ENCODE measurements at places on chromosomes 11 and 22. TPM values are rescaled to one million over a fixed set of nuclear protein-coding genes. Genes with fewer than 3 reads are reported as not detected.

Gene GGTLC3
- total RNA-seq: not detected

Gene BRSK2
- 0.36 TPM for total RNA-seq

Gene UPB1
- 0.26 TPM for total RNA-seq

Gene INPPL1
- total RNA-seq: 136 TPM

Gene SLC22A12
- not detected for total RNA-seq

- H3K4me3 ChIP-seq: no peak overlapping the region
- no peak for DNase-seq
- H3K27me3 ChIP-seq: no peaks in the 10 kb centered on the region
- peaks cover 19% of the 10 kb centered on the region for H3K4me1 ChIP-seq
- no peaks in the 10 kb centered on the region for H3K36me3 ChIP-seq
Measured at GRCh38 chr11:72702577-72703241, 28.5 kb upstream of the PDE2A start.

DNA sequence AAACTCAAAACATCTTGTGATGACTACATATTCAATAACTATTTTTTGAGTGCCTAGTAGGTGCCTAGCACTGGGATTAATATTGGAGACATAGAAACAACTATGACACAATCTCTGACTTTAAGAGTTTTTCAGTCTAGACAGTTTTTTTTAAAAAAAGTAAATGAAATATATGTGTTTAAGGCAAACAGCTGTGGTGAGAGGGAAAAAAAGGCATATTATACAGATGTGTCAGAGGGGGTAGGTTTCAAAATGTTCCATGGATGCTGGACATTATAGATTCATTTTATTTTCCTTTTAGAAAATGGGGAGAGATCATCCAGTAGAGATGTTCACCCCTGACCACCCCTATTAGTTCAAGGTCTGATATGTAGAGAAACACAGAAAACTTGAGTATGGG lies 90.8 kb downstream of the LUZP2 start:
- H3K27me3 ChIP-seq: no peaks in the 10 kb centered on the region
- no peak overlapping the region for H3K4me3 ChIP-seq
- no peaks in the 10 kb centered on the region for H3K36me3 ChIP-seq
- no peak overlapping the region for H3K27ac ChIP-seq
- DNase-seq: no peak

DNA sequence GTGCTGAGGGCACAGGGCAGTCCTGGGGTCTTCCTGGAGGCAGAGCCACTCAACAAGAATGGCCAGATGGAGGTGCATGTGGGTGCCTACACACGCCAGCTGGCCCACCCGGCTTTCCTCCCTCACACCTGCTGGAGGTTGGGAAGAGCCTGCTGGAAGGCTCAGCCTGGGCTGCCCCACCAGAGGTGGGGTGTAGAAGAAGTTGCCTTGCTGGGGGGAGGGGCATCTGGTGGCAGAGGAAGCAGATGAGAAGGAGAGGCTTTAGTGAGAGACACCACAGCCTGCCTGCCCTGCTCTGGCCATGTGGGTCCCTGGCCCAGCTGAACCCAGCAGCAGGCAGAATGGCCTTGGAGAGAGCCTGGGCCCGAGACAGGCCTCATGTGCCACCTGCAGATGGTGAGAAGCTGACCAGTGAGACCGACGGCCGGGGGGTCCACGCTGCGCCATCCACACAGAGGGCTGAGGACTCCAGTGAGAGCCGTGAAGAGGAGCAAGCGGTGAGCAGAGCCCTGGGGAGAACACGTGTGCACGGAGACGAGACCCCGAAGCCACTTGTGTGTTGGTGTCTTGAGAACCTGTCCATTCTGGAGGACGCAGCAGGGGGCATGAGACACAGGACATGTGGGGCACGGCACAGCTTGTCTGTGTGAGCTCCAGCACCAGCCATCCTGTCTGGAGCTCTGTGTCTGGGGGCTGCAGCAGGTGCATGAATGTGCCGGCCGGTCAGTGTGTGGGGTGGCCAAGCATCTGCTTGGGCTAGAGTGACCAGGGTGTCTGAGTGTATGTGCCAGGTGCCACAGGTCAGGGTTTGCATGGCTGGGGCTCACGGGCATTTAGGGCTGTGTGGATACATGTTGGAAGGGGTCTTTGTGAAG lies 2.7 kb downstream of the B4GALNT4 start:
- peaks cover 5% of the 10 kb centered on the region for H3K4me1 ChIP-seq
- H3K36me3 ChIP-seq: no peaks in the 10 kb centered on the region
- no peak for DNase-seq

- DNase-seq: no peak
- H3K4me3 ChIP-seq: no peak overlapping the region
- peaks cover 2% of the 10 kb centered on the region for H3K4me1 ChIP-seq
Measured at GRCh38 chr11:128388206-128388815, 199.0 kb downstream of the ETS1 start.

GRCh38 chr11:44351898-44352498 lies 42.1 kb upstream of the ALX4 start:
- no peaks in the 10 kb centered on the region for H3K27me3 ChIP-seq
- no peak overlapping the region for H3K27ac ChIP-seq
- no peak for DNase-seq
- no peak overlapping the region for H3K4me3 ChIP-seq
- H3K4me1 ChIP-seq: no peaks in the 10 kb centered on the region

GRCh38 chr11:72781313-72782080 lies 12.3 kb downstream of the STARD10 start:
- no peaks in the 10 kb centered on the region for H3K27me3 ChIP-seq
- DNase-seq: peak; percentile 53
- peak overlapping the region; percentile 94 for H3K4me3 ChIP-seq
- no peaks in the 10 kb centered on the region for H3K36me3 ChIP-seq

DNA sequence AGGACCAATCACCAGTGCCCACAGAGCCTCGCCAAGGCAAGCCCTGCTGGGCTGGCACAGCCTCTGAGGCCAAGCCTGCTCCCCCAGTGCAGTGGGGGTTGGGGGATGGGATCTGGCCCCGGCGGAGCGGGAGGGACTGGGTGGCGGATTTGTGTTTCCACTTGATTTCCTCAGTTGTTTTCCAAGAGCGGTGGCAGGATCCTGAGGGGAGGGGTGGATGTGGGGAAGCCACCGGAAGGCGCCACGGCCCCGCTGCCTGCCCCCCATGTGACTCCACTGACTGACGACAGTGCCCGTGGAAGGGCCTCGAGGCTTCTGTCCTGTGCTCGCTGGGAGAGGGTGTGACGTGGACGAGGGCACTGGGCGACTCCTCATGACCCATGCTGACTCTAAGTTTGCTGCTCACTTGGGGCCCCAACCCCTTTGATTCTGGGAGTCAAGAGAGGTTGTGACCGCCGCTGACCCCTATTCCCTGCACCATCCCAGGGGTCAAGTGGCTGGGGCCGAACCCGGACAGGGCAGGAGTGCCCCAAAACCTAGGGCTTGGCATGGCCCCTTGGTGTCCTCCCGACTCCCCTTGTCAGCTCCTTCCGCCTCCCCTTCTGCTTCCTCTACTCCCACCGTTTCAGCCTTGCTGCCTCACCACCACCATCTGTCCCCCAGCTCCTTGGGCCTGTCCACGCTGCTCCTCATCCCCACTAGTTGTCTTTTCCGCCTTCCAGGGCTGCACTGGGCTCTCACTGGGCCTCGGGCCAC lies 23.5 kb upstream of the PICK1 start:
- no peak for DNase-seq
- H3K4me1 ChIP-seq: peaks cover 4% of the 10 kb centered on the region
- H3K36me3 ChIP-seq: no peaks in the 10 kb centered on the region
- no peaks in the 10 kb centered on the region for H3K27me3 ChIP-seq

GRCh38 chr11:46112961-46113607 lies 8.2 kb downstream of the PHF21A start:
- H3K27ac ChIP-seq: no peak overlapping the region
- no peaks in the 10 kb centered on the region for H3K36me3 ChIP-seq
- no peak for DNase-seq
- no peaks in the 10 kb centered on the region for H3K4me1 ChIP-seq

DNA sequence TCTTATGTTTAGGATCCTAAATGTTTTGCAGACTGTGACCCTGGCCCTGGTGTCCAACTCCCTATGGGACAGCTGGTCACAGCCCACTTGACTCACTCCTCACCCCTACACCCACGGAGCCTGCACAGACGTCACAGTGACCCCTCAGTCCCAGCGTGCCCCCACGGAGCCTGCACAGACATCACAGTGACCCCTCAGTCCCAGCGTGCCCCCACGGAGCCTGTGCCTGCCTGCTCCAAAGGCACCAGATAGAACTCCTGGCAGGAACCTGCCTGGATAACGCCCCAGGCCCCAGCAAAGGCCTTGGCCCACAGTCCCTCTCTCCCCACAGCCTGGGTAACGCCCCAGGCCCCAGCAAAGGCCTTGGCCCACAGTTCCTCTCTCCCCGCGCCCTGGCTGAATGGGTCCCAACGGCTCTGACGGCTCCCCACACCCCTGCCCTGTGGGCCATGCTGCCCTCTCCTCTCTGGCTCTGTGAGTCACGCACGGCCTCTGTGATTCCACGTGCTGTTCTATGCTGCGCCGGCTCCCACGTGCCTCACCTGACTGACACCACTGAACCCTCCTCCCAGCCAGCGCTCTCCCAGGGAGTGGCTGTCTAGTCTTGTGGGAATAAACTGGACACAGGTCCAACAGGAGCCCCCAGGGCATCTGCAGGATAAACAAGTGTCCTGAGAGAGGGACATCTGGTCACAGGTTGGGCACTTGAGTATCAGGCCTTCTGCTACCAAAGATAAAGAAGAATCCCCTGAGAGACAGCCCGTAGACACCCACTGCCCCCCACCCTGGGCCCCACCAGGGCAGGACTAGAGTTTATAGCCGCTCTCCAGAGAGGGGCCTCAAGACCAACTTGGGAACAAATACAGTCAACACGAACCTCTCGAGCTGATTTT lies 250.3 kb downstream of the BRD1 start:
- DNase-seq: no peak
- H3K4me3 ChIP-seq: no peak overlapping the region
- H3K27me3 ChIP-seq: no peaks in the 10 kb centered on the region
- H3K27ac ChIP-seq: no peak overlapping the region

DNA sequence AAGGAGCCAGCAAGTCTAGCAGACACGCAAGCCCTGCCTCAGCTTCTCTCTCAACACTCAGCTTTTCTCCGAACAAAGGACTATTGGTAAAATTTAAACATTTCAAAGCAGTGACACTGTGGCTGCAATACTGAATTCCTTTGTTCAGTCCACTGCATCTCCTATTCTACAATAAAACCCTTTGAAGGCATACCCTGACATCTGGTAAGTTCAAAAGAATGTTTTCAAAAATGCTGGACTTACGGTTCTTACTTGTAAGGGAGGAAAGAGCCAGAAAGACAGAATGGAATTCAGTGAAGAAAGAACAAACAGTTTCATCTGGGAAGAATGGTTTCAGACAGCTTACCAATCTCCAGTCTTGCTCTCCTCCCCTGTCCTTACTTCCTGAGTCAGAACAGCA lies 12.7 kb upstream of the OR8K1 start:
- no peaks in the 10 kb centered on the region for H3K4me1 ChIP-seq
- no peak overlapping the region for H3K27ac ChIP-seq
- H3K4me3 ChIP-seq: no peak overlapping the region
- no peaks in the 10 kb centered on the region for H3K27me3 ChIP-seq
- DNase-seq: no peak

DNA sequence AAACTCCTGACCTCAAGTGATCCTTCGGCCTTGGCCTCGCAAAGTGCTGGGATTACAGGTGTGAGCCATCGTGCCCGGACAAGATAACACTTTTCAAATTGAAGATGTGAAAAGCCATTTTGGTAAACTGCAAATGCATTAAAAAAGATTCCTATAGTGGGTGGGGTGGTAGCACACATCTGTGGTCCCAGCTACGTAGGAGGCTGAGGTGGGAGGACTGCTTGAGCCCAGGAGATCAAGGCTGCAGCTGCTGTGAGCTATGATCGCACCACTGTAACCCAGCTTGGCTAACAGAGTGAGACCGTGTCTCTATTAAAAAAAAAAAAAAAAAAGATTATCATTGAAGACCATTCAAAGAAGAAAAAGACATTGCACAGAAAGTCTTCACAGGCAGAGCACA lies 16.9 kb upstream of the ARFGAP3 start:
- H3K4me1 ChIP-seq: no peaks in the 10 kb centered on the region
- no peak for DNase-seq
- H3K27ac ChIP-seq: no peak overlapping the region
- H3K27me3 ChIP-seq: no peaks in the 10 kb centered on the region
- no peaks in the 10 kb centered on the region for H3K36me3 ChIP-seq

DNA sequence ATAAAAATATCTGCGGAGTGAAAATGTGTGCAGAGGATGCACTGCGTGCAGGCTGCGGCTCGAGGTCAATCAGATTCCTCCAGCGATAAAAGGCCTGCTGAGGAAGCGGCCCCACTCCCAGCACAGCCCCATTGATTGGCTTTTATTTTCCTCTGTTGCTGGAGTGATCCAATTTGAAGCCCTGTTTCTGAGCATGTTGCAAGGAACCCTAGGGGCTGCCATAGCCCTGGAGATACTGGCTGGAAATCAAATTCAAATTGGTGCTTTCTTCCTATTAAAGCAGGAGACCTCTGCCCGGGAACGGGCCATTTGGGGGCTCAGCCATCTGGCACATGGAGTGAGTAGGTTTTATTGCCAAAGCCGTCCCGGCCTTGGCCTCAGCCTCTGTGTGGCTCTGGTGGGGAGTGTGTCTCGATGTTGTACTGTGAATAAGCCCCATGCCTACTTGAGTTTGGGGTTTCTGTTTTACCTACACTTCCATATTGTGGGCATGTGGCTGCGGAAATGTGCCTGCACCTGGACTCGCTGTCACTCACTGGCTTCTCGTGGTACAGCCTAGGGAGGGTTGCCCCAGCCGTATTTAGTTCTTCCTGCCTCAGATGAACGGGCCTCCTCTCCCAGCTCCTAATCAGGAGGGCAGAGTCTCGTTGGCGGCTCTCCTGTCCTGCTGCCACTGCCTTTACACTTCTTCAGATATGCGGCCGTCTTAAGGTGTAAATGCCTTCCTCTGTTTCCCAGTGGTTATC lies 25.6 kb downstream of the PARVB start:
- no peak overlapping the region for H3K27ac ChIP-seq
- DNase-seq: peak; percentile 81
- H3K36me3 ChIP-seq: no peaks in the 10 kb centered on the region
- H3K4me3 ChIP-seq: no peak overlapping the region
- H3K4me1 ChIP-seq: peaks cover 7% of the 10 kb centered on the region

- H3K36me3 ChIP-seq: no peaks in the 10 kb centered on the region
- no peak for DNase-seq
- H3K4me1 ChIP-seq: no peaks in the 10 kb centered on the region
- H3K27me3 ChIP-seq: no peaks in the 10 kb centered on the region
Measured at GRCh38 chr11:10225553-10225952, 68.5 kb downstream of the SBF2 start.

DNA sequence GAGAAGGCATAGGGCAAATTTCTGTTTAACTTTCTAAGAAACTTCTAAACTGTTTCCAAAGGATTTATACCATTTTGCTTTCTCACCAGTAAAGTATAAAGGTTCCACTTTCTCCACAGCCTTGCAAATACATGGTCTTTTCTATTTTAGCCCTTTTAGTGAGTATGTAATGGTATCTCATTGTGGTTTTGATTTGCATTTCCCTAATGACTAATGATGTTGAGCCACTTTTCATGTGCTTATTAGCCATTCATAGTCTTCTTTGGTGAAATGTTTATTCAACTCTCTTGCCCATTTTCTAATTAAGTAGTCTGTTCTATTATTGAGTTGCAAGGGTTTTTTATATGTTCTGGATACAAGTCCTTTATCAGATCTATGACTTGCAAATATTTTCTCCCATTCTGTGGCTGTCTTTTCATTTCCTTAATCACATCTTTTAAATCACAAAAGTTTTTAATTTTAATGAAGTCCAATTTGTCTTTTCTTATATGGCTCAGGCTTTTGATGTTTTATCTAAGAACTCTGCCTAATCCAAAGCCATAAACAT lies 83.8 kb upstream of the KCNQ1OT1 start:
- H3K27ac ChIP-seq: no peak overlapping the region
- peaks cover 32% of the 10 kb centered on the region for H3K4me1 ChIP-seq
- no peaks in the 10 kb centered on the region for H3K36me3 ChIP-seq
- no peak for DNase-seq
- no peak overlapping the region for H3K4me3 ChIP-seq
